ENCODE measurements at places on chromosomes 16 and 17. TPM values are rescaled to one million over a fixed set of nuclear protein-coding genes. Genes with fewer than 3 reads are reported as not detected.

DNA sequence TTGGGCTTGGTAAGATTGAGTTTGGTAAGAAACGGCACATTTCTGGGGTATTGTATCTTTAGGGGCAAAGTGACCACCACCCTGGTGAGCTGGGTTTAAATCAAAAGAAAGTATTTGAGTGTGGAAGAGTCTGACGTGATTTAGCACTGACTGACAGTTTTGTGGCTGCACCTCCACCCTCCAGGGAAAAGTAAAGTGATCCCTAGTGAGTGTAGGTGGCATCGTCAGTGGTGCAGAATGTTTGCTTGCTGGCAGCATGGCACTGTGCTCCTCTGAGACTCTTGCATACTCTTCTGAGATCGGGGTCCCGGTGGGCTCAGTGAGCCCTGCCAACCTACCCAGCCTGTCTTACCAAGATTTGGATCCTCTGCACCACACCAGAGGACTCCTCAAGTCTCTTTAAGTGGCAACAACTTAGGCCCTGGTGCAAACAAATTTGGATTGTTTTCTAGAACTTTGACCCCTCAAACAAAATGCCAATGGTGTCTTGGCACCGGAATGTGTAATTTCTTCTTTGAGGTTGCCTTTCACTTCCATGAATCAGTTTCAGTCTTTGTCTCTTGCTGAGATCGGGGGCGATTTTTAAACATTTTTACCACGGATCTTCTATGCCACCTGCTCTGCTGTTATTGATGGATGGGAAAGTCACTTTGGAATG is 2.8 kb downstream of the PRKCB start:
- no peak for DNase-seq
- H3K27me3 ChIP-seq = no peaks in the 10 kb centered on the region
- no peak overlapping the region for H3K27ac ChIP-seq
- no peaks in the 10 kb centered on the region for H3K36me3 ChIP-seq
- no peak overlapping the region for H3K4me3 ChIP-seq

- DNase-seq = peak; percentile 47
- no peaks in the 10 kb centered on the region for H3K36me3 ChIP-seq
- no peaks in the 10 kb centered on the region for H3K27me3 ChIP-seq
- H3K27ac ChIP-seq = no peak overlapping the region
- H3K4me3 ChIP-seq = no peak overlapping the region
These were observed 10.8 kb upstream of the TLCD3B start for GRCh38 chr16:30041841-30042240.

DNA sequence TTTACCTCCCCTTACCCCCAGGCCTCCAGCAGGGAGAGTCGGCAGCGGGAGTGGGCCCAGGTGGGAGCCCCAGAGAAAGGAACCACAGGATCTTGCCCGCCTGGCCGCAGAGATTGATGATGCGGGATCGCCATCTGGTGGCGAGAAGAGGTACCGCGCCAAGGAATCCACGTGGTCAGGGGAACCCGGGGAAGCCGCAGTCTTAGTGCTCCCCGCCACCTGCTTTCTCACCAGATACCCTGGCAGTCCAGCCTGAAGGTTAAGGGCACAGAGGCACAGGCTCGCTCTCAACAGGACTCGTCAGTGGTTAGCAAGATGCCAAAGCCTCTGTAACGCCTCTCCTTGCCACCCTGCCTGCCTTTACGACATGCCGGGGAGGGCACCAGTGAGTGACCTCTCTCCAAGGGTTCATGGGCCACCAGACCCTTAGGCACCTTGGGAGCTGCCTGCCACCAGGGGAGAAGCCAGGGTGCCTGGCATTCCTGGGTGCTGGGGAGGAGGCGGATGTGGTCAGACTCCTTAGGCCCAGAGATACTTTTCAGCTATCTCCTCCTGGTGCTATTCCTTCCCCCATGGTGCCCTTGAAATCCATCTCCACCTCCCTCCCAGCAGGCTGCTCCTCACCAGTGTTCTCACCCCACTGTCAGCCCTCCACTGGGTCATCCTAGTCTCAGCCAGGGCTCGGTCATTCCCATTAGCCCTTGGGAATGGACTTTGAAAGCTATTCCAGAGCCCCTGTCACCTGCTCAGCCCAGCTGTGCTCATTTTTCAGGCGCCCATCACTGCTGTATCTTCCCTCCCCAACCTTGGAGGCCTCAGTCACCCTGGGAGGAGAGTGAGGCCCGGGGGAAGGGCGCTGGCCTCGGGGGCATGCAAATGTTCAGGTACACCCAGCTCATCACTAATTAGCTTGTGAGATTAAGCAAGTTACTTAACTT is 5.5 kb upstream of the RHBDF2 start:
- peaks cover 9% of the 10 kb centered on the region for H3K4me1 ChIP-seq
- H3K27me3 ChIP-seq = no peaks in the 10 kb centered on the region
- no peak overlapping the region for H3K27ac ChIP-seq
- DNase-seq = peak; percentile 80
- H3K36me3 ChIP-seq = no peaks in the 10 kb centered on the region
- no peak overlapping the region for H3K4me3 ChIP-seq

- H3K27me3 ChIP-seq = no peaks in the 10 kb centered on the region
- DNase-seq = no peak
- no peak overlapping the region for H3K27ac ChIP-seq
- H3K36me3 ChIP-seq = peaks cover 47% of the 10 kb centered on the region
These were observed 9.6 kb downstream of the POLR2C start for GRCh38 chr16:57471852-57472664.

- H3K27ac ChIP-seq = no peak overlapping the region
- no peak for DNase-seq
- no peak overlapping the region for H3K4me3 ChIP-seq
- H3K36me3 ChIP-seq = no peaks in the 10 kb centered on the region
- no peaks in the 10 kb centered on the region for H3K27me3 ChIP-seq
These were observed 139.4 kb upstream of the CPHXL start for GRCh38 chr16:75865736-75866135.

- peak overlapping the region; percentile 78 for H3K4me3 ChIP-seq
- H3K27ac ChIP-seq = peak overlapping the region; percentile 82
- peak; percentile 39 for DNase-seq
- H3K27me3 ChIP-seq = no peaks in the 10 kb centered on the region
These were observed 1.1 kb upstream of the DBNDD1 start for GRCh38 chr16:90020260-90020837.

- H3K4me1 ChIP-seq = peaks cover 5% of the 10 kb centered on the region
- H3K36me3 ChIP-seq = 0 out of 2 replicates have a peak, but pooled peaks cover 2% of the 10 kb centered on the region
- H3K27me3 ChIP-seq = no peaks in the 10 kb centered on the region
- peak overlapping the region; percentile 92 for H3K4me3 ChIP-seq
These were observed 748 bp upstream of the CMTM3 start for GRCh38 chr16:66603537-66604375.

GRCh38 chr16:67326115-67326471 is 448 bp downstream of the KCTD19 start:
- no peaks in the 10 kb centered on the region for H3K27me3 ChIP-seq
- H3K27ac ChIP-seq = no peak overlapping the region
- no peaks in the 10 kb centered on the region for H3K4me1 ChIP-seq
- H3K4me3 ChIP-seq = no peak overlapping the region
- DNase-seq = no peak

DNA sequence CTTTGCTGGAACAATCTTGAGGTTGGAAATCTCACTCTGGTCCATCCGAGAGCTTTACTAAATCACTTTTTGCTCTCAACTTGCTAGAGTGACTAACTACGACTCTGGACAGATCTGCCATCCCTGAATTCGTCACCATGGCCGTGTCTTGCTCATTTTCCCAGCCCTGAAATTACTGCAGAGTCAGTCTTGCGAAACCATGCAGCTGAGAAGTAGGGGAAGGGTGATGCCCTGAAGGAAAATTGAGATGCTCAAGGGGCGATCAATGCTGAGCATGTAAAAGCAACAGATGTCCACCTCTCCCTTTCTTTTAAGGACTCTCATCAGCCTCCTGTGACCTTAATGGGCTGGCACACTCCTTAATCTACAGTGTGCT is 18.8 kb downstream of the PCTP start:
- no peak overlapping the region for H3K4me3 ChIP-seq
- H3K27ac ChIP-seq = no peak overlapping the region
- H3K4me1 ChIP-seq = no peaks in the 10 kb centered on the region
- no peak for DNase-seq
- H3K36me3 ChIP-seq = peaks cover 7% of the 10 kb centered on the region

- H3K4me3 ChIP-seq = no peak overlapping the region
- no peak for DNase-seq
- no peaks in the 10 kb centered on the region for H3K36me3 ChIP-seq
- H3K4me1 ChIP-seq = no peaks in the 10 kb centered on the region
- no peaks in the 10 kb centered on the region for H3K27me3 ChIP-seq
These were observed 186.7 kb upstream of the HS3ST3A1 start for GRCh38 chr17:13788385-13788784.

DNA sequence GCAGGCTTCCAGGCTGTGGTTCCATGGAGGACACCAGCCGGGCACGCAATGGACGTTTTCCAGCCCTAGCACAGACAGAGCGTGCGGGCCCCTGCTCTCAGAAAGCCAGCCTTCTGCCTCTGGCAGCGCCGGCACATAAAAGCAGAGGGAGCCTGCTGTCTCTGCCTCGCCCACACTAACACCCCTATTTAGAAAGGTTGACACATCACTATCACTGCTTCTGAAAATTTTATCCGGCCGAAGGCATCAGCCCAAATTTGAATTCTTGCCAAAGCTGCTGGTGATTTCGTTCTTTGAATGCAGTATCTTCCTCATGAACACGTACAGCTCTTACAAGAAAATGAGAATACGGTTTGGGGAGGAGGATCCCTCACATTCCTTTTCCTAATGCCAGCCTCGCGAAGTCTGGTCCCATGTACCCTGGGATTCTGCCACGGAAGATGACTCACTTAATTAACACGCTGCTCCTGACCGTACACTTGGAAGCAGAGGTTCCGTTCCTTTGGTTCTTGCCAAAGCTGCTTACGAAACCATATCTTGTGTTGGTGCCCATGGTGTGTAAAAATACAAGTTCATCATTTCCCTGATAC is 1.3 kb upstream of the RAB11FIP3 start:
- peak overlapping the region; percentile 63 for H3K4me3 ChIP-seq
- no peaks in the 10 kb centered on the region for H3K4me1 ChIP-seq
- no peak overlapping the region for H3K27ac ChIP-seq

GRCh38 chr17:82118815-82119380 is 20.9 kb upstream of the FASN start:
- H3K4me3 ChIP-seq = peak overlapping the region; percentile 45
- H3K27ac ChIP-seq = peak overlapping the region; percentile 6
- H3K36me3 ChIP-seq = no peaks in the 10 kb centered on the region
- DNase-seq = peak; percentile 89

DNA sequence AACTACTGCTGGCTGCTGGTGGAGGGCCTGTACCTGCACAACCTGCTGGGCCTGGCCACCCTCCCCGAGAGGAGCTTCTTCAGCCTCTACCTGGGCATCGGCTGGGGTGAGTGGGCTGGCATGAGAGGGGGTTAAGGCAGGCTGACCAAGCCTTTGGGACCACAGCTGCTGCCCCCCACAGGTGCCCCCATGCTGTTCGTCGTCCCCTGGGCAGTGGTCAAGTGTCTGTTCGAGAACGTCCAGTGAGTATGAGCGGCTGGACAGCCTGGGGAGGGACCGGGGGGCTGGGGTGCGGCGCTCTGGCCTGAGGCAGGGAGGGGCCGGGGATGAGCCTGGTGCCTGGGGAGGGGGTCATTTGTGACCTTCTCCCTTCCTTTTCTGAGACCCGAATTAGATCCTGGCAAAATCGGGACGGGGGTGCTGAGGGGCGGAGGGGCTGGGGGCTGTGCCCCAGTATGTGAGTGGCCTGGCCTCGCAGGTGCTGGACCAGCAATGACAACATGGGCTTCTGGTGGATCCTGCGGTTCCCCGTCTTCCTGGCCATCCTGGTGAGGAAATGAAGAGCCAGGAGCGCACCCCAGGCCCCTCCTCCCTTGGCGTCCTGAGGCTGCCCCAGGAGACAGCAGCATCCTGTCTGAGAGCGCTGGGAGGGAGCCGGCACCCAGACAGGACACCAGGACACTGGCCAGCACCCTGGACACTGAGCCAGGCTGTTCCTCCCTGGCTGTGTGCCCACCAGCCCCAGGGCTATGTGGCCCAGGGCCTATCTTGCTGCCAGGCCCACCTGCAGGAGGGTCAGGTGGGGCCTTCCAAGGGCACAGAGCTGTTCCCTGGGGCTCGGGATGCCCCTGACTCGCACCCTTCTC is 8.0 kb downstream of the GCGR start:
- no peaks in the 10 kb centered on the region for H3K36me3 ChIP-seq
- DNase-seq = no peak
- H3K4me1 ChIP-seq = peaks cover 4% of the 10 kb centered on the region
- no peak overlapping the region for H3K4me3 ChIP-seq
- peaks cover 87% of the 10 kb centered on the region for H3K27me3 ChIP-seq

Gene MT4
- not detected for total RNA-seq

Gene TBC1D16
- 61.6 TPM for total RNA-seq

Gene APOBR
- total RNA-seq = not detected

Data from SJCRH30 (cell line).